ENCODE measurements at places on chromosomes 12 and 14.

DNA sequence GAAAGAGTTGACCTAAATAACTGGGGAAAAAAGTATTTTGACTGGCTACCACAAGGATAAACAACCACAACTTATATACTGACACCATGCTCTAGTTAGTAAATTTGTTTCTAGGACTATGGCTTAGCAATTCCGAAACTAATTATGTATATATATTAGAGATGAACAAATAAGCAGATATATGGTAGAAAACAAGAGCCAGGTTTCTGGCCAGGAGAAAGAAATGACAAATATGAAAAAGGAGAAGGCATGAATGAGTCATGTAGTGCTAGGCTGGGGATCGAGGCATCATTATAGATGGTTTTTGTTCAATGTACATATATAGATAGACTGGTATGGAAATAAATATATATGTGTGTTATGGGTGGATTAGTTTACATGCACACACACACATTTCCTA is 5.5 kb upstream of the LRRC74A start:
- no peak for DNase-seq

DNA sequence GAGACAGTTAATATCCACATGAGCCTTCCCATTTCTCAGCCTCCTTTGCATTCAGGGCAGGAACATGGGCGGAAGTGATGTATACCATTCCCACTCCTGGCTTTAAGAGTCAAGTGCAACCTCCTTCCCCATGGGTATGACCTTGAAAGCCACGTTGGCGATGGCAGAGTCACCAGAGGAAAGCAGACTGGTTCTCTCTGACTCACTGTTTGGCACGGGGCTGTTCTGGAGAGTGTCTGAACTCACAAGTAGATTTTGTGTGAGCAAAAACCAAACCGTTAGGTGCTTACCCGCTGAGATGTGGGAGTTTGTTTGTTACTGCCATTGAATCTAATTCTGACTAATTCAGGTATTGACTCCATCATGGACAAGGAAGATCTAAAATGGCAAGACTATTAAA is 36.7 kb upstream of the PZP start:
- no peak for DNase-seq

DNA sequence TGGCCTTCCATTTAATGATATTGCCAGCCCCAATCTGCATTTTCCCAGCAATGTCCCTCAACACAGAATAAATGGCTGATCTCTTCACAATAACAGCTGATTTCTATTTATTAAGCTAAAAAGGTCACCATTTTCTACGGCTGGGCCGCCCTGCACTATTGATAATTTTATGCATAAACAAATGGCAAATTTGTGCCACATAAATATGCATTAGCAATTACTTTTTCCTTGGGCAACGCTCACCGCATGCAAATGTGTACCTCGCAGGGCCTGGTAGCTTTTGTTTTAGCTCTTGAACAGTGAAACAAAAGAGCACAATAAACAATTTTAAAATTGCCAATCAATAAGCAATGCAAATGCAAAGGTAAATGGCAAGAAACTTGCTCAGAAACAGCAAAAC is 331.9 kb upstream of the SOX5 start:
- no peak for DNase-seq

GRCh38 chr12:75965661-75966060 is 65.9 kb downstream of the PHLDA1 start:
- DNase-seq: no peak

DNA sequence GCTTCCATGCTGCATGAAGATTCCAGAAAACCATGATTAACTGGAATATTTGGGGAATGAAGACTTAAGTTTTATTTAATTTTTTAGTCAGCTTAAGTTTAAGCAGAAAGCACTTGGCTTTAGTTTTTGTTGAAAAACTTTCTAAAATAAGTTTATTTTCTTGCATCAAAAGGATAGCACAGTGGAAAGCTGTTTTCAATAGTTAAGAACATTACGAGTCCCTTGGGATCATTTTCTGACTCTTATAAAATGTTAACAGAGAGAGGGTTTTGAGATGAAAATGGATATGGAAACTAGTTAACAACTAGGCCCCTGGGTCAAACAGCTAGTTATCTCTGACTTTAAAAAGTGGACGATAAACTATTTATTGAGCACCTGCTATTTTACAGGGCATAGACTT is 181.9 kb upstream of the SLC38A2 start:
- no peak for DNase-seq

GRCh38 chr12:897386-897785 is 52.1 kb downstream of the RAD52 start:
- DNase-seq: no peak

DNA sequence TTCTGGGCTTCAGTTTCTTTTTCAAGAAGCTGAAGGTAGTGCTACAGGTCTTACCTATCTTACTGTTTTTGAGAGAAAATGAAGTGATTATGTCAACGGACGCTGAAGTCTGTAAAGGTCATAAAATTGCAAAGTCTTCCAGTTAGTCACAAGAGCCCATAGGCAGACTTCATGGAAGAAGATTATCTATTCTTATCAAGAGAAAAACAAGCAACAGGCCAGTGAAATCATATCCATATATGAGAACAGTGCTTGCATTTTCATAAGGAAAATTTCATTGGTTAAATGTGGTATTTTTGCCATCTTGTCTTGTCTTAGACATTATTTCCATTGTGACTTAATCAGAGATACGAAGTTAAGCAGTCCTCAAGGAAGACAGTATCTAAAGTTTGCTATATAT is 412.7 kb upstream of the SEL1L start:
- DNase-seq: no peak

GRCh38 chr12:71755146-71755892 is 656 bp downstream of the RAB21 start:
- DNase-seq: peak; percentile 11

GRCh38 chr12:123659996-123660727 is 10.8 kb upstream of the TCTN2 start:
- no peak for DNase-seq

GRCh38 chr14:22388669-22389595 is 200.1 kb downstream of the DAD1 start:
- DNase-seq: no peak

DNA sequence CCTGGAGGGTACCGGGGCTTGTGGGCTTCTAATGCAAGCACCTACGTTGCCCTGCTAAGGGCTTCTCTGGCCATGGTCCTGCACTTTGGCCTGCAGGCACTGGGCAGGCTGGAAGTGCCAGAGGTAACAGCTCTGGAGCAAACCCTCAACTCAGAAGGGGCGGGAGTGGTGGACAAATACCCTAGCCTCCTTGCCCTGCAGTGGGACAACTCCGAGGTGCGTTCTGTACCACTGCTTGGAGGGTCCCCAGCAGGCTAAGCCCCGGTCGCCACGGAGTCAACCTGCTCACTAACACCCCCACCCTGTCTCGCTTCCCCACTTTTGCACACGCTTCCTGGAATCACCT is 20.4 kb upstream of the BEGAIN start:
- DNase-seq: no peak

GRCh38 chr12:84636801-84637290 is 275.8 kb downstream of the SLC6A15 start:
- peak; percentile 94 for DNase-seq

GRCh38 chr12:128445415-128446127 is 178.6 kb downstream of the TMEM132C start:
- no peak for DNase-seq

DNA sequence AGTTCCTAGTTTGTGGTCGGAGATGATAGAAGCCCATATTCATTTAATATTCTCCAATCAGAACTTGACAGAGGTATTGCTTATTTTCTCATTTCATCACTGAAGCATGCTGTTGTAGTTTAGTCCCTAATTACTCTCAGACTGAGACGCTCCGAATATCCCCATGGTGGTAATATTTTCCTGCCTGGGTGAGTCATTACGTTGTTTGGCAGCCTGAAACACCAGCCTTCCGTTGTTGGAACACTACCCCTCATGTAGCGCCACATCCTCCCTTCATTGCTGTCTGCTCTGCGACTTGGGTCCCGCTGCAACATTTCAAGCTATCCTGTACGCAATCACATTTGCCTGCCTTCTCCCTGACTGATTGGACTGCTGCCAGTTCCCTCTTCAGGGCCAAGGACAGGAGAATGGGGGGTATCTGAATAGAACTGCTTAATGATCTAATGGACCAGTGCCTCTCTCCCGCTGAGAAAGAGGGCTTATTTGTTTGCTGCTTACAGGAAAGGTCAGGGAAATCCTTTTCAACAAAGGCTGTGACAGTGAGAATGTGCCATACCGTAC is 369.1 kb downstream of the NPAS3 start:
- DNase-seq: no peak

DNA sequence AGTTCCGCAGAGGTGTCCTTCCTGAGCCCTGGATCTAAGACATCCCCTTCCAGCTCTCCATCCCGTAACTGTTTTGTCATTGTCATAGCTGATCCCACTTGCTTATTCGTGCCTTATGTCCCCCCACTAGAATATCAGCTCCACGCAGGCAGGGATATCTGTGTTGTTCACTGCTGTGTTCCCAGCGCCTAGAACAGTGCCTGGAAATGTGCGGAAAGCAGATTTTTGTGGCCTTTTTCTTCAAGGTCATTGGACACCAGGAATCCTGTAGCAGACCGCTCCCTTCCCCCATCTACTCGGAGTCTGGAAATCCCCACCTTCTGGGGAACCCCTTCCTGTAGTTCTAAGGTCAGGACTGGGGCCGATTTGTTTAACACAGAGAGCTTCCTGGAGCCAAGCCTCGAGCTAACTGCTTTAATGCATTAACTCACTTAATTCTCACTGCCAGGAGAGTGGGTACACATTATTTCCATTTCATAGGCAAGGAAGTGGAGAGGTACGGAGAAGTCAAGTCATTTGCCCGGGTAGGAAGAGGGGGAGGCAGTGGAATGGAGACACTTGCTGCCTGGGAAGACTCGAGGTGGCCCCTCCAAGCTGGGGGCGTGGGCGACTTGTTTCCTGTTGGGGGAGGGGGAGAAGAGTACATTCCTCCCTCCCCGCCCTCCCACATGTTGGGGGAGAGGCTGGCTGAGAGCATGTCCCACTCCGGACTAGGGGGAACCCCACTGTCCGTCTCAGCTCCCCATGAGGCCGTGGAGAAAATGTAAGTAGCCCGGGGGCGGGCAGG is 1.2 kb upstream of the SH2B3 start:
- DNase-seq: no peak

GRCh38 chr14:52352569-52352968 is 38.5 kb downstream of the PTGER2 start:
- no peak for DNase-seq

GRCh38 chr14:57812741-57813140 is 53.2 kb downstream of the SLC35F4 start:
- no peak for DNase-seq

DNA sequence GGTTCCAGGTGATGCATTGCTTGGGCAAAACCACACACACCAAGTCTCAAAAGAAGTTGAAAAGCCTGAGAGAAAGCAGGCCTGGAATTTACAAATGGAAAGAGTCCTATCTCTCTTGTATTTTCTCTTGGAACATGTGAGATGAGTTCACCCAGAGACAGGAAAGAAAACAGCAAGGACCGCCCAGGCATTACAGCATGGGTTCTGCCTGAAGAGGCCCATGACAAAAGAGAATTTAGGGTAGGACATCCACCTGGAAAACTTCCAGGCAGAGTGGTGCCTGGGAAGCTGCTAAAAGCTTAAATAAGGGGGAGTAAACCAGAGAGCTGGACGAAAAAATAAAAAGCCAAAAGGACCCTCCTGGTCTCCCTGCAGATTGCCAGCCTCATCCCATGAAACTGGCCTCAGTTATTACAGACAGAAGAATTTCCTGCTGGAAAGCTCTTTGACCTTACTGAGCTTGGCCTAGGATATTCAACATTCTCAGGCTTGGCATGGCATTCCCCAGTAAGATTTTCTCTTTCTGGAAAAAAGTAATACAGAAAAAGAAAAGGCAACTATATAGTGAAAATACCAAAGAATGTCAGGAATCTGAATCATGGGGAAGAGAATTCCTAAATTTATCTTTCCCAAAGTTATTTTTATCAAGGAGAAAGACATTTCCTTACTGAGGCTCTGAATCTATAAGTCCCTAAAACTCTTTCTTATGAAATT is 121.3 kb upstream of the NUDT4 start:
- no peak for DNase-seq

Measured in HAP-1 (cell line).